KBM-7 (cell line): ENCODE measurements at places on chromosomes 2 and 18.

GRCh38 chr18:43211059-43211458, 66.2 kb downstream of the SYT4 start:
- no peak for DNase-seq

- DNase-seq, result peak; percentile 7
Measured at GRCh38 chr2:226427538-226428307, 371.9 kb downstream of the IRS1 start.

GRCh38 chr2:178286636-178287035, 92.3 kb downstream of the OSBPL6 start:
- DNase-seq, result no peak

DNA sequence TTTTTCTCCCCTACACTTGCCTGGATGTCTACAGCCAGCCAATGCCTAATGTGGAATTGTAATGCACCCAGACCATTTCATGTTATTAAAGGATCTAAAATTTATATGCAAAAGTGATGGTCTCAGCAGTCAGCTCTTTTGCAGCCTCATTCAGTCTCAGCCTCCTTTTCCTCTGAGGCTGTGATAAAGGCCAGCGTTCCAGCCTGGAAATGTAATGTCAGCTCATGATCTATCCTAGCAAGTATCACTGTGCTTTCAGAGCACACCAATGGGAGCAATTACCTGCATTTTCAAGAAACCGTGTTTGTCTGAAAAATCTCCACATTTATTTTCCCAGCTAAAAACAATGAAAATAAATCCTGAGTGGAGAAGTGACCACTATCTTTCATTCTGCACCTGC, 274.6 kb downstream of the CDH20 start:
- DNase-seq, result no peak

- no peak for DNase-seq
Measured at GRCh38 chr2:238016526-238016925, 44.3 kb upstream of the SCLY start.
